Activated naive CD8-positive, alpha-beta T cell treated with anti-CD3 and anti-CD28 coated beads for 36 hours (primary cell): ENCODE measurements at places on chromosomes 2 and 18.

GRCh38 chr18:13616525-13617035, 109.8 kb downstream of the FAM210A start:
- DNase-seq, result no peak

GRCh38 chr2:42796427-42797248, 4.3 kb upstream of the HAAO start:
- DNase-seq, result no peak

- no peak for DNase-seq
Observed at GRCh38 chr2:222000326-222000725, 298.5 kb downstream of the PAX3 start.

DNA sequence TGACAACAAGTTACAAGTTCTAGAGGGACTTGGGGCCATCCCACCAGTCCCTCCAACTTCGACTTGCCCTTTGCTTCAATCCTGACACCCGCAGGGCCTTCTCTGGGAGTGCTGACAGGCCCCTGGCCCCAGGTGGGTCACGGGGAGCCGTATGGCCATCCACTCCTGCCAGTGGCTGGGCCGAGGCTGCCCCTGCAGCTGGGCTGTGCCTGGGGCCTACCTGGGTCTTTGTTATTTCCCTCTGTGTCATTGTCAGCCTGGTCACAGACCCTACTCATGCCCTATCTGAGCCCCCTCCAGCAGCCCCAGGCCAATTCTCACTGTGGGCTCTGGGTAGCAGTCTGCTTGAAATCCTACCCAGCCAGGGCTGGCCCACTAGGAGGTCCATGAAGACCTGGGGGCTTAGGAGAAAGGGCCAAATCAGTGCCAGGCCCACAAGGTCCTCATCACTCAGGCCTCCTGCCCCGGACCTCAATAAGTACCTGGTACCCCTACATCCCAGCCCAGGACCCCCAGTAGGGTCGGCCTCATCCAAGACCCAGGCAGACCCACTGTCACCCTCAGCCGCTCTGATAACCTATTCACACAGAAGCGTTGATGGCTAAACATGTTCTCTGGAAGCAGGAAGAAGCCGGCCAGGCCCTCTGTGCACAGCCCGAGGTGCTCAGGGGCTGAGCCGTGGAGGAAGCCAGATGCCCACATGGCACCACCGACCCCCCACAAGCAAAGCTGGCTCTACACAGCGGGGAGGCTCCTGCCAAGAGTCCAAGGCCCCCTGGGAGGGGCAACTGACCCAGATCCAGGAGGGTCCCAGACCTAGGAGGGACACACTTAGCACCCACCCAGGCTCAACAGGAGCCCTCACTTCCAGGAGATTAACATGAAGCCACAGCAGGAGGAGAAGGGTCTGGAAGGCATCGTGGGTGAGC, 57.7 kb downstream of the BIN1 start:
- DNase-seq, result no peak

GRCh38 chr2:224556381-224556780, 28.8 kb downstream of the CUL3 start:
- DNase-seq, result no peak

- no peak for DNase-seq
Observed at GRCh38 chr2:125125902-125126301, 1100.8 kb downstream of the CNTNAP5 start.
